Pancreas (tissue), 10 donors: ENCODE measurements at places on chromosomes 4 and X. TPM values are rescaled to one million over a fixed set of nuclear protein-coding genes. Genes with fewer than 3 reads are reported as not detected.

MAGEA11 gene
- not detected for polyA plus RNA-seq

MAGEA12 gene
- polyA plus RNA-seq, result not detected

DNA sequence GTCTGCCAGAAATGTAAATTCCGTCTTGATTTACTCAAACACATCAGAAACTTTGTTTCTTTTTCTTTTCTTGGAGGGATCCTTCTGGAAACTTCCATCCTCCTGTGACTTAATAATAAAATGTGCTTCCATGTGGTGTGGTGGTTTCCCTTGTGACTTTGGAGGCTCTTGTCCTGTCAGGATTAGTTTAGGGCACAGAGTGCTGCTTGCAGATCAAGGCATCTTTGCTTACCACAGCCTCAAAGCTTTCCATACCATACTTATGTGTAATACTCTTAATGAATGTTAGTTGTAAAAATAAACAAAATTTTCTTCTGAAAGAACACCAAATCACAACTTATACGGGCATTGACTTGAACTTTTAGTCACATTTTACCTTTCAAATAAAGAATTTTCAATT is 27.4 kb downstream of the GBA3 start:
- no peak for DNase-seq

GRCh38 chr4:40682290-40683101 is 52.8 kb upstream of the RBM47 start:
- no peak for DNase-seq

- peak; percentile 50 for DNase-seq
Measured at GRCh38 chrX:14095702-14096101, 66.0 kb upstream of the GEMIN8 start.

- no peak for DNase-seq
Measured at GRCh38 chrX:96692890-96693289, 8.2 kb downstream of the DIAPH2 start.
